ENCODE measurements at places on chromosomes 7 and 10. TPM values are rescaled to one million over a fixed set of nuclear protein-coding genes. Genes with fewer than 3 reads are reported as not detected.

The MRLN gene
- total RNA-seq, result not detected

The CUEDC2 gene
- total RNA-seq, result 44.4 TPM

The SERPINE1 gene
- total RNA-seq, result 1,853 TPM

The PNLIPRP1 gene
- not detected for total RNA-seq

The HTR7 gene
- total RNA-seq, result 0.07 TPM

The UFSP1 gene
- 3.1 TPM for total RNA-seq

The TRIM4 gene
- 28.4 TPM for total RNA-seq

The PRF1 gene
- not detected for total RNA-seq

The ELOVL3 gene
- not detected for total RNA-seq
